ENCODE measurements at places on chromosomes 3 and 15.

DNA sequence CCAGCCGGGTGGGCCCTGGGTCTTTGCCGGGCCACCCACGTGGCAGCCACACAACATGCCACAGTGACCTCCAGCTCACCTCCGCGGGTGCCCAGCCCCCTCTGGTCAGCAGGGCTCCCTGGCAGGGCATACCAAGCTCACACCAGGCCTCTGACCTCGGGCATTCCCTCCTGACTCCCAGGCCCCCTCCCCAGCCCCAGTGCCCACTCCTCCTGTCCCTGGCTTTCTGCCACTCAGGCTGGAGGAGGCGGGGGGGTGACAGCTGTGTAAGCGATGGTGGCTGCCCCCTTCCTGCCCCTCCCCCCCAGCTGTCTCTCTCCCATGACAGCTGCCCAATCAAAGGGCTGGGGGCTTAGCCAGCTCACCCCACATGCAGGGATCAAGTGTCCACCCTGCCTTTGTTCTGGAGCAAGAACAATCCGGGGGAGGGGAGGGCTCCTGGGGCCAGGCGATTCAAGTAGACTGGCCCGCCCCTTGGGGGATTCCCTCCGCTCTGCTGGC is 3.3 kb downstream of the PCBP4 start:
- DNase-seq = no peak

- no peak for DNase-seq
Measured at GRCh38 chr3:124459678-124460077, 270.6 kb upstream of the UMPS start.

DNA sequence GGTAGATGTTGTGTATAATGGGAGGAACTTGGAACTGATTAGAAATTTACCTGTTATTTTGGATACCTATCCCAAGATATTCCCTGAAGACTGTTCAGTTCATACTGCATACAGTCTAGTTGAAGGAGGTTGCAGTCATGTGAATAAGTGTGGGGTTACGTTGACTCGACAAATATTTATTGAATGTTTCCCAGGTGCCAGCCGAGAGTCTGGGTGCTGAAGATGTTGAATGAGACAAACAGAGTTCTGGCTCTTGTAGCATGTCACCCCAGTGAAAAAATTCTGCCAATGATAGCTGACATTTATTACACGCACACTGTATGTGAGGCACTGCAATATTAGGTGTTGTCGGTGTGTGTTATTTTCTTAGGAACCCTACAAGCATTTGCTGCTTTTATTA is 176.0 kb downstream of the KCNMB2 start:
- DNase-seq = no peak

GRCh38 chr3:154135511-154136173 is 14.5 kb downstream of the ARHGEF26 start:
- no peak for DNase-seq

DNA sequence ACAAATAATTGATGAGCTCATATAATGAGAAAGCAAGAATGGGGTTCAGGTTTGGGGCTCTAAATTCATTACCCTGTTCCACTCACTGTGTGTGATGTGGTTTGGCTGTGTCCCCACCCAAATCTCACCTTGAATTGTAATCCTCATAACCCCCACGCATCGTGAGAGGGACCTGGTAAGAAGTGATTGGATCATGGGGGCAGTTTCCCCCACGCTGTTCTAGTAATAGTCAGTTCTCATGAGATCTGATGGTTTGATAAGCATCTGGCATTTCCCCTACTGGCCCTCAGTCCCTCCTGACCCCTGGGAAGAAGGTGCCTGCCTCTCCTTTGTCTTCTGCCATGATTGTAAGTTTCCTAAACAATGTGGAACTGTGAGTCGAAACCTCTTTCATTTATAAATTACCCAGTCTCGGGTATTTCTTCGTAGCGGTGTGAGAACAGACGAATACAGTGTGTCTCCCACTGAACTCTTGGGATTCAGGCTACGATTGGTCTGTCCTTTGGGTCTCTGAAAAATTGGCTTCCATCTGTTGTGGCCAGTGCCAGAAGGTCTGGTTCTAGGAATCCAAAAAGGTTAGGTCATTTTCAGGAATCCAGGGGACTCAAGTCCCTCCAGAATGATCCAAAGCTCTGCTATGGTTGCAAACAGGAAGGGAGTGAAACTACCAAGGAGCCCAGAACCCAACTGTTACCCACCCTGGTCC is 87.7 kb downstream of the XXYLT1 start:
- DNase-seq = no peak

All from NCI-H1048 (cell line).